ENCODE measurements at places on chromosomes 1 and 21. TPM values are rescaled to one million over a fixed set of nuclear protein-coding genes. Genes with fewer than 3 reads are reported as not detected.

- no peak for DNase-seq
These were observed 55.9 kb upstream of the RCC1 start for GRCh38 chr1:28449904-28450303.

GRCh38 chr1:26788836-26789611 is 1.3 kb downstream of the PIGV start:
- peak; percentile 92 for DNase-seq

GRCh38 chr1:96425382-96426129 is 296.0 kb upstream of the PTBP2 start:
- peak; percentile 1 for DNase-seq

GRCh38 chr1:245800901-245801605 is 646.3 kb downstream of the KIF26B start:
- DNase-seq = no peak

- DNase-seq = no peak
These were observed 353.2 kb downstream of the PLPP3 start for GRCh38 chr1:56225964-56226815.

GRCh38 chr1:206004826-206005225 is 1.6 kb upstream of the RAB7B start:
- no peak for DNase-seq

- no peak for DNase-seq
These were observed 66.8 kb downstream of the SERINC2 start for GRCh38 chr1:31479811-31480210.

The TTC13 gene
- total RNA-seq = 23.0 TPM

The LCE5A gene
- total RNA-seq = not detected

The GFI1 gene
- total RNA-seq = not detected

Measured in neural progenitor cell (in vitro differentiated cells).